ENCODE measurements at places on chromosomes 16 and 17.

DNA sequence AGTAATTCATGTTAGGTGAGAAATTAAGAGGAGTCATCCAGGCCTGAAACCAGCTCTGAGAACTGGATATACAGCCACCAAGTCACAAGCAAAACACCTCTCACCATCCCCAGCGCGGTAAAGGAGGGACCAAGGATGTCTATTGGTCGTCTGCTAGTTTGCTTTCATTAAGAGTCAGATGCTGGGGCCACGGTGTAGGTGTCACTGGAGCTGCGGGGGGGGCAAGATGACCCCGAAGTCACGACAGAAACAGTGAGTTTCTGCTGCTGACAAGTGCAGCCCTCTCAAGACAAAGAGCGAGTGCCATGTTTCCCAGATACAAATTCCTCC lies 790 bp downstream of the NCBP3 start:
- no peak for DNase-seq

DNA sequence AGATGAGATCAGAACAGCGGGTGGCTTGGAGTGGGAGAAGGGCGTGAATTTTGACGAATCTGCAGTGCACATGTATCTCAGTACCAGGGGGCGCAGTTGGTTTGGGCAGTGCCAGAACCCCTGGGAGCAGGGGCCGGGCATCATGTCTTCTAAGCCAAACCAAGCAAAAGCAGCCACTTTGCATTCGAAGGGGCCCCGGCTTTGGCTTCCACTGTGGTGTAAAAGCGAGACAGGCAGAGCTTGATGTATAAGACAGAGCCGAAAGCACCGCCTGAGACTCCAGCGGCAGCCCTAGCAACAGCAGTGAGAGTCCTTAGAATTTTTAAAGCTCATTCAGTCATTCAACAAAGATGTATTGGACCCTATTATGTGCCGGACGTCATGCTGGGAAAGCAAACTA lies 3.8 kb upstream of the XYLT1 start:
- DNase-seq, result no peak

DNA sequence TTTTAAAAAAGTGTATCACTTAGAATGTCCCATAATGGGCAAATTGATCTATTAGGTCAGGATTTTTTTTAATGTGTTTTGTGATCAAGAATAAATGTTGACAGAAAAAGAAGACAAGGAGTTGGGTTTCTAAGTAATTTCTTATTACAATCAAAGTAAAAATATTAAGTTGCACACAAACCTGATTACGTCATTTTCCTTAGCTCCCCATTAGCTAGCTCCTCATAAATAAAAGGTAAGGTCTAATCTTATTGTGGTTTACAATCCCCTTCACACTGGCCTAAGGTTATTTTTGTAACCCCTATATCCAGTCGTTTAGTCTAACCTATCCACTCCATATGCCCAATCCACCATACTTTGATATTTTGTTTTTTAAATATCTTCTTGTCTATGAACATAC lies 7.6 kb downstream of the CA10 start:
- no peak for DNase-seq

DNA sequence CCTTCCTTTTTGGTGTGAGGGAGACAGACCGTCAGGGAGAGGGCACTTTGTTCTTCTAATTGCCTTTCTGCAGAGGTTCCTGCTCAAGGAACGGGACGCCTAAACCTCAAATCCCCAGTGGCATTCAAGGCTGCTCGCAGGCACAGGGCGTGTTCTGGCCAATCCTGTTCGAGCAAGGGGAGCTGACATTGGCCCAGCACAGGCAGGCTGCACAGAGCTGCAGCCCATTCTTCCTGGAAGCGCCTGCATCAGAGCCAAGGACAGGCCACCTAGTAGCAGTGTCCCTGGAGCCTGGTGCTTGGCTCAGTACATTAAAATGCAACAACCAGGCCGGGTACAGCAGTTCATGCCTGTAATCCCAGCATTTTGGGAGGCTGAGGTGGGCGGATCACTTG lies 72.2 kb upstream of the CREBBP start:
- no peak for DNase-seq

- peak; percentile 74 for DNase-seq
These were observed 46.7 kb downstream of the PIPOX start for GRCh38 chr17:29089601-29090044.

- no peak for DNase-seq
These were observed 65.6 kb downstream of the BCAS3 start for GRCh38 chr17:60743282-60743681.
